ENCODE measurements at places on chromosomes 5 and 9.
A peak's percentile ranks its signal among the peaks of the same experiment; 100 is the strongest.

- no peak for DNase-seq
Measured at GRCh38 chr5:168833936-168834335, 254.8 kb upstream of the PANK3 start.

DNA sequence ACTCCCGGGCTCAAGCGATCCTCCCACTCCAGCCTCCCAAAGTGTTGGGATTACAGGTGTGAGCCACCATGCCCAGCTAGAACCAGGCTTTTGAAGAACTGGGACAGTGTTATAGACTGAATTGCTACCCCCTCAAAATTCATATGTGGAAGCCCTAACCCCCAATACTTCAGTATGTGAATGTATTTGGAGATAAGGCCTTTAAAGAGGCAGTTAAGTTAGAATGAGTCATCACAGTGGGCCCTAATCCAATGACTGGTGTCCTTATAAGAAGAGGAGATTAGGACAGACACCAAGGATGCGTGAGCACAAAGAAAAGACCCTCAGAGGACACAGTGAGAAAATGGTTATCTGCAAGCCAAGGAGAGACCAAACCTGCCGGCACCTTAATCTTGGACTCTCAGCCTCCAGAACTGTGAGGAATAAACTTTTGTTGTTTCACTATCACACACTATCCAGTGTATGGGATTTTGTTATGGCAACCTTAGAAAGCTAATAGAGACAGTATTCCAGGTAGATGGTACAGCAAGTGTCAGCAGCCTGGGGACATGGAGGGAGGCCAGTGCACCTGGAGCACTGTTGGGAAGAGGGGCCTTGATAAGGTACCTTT, 31.4 kb upstream of the ERGIC1 start:
- no peak for DNase-seq

GRCh38 chr5:147819261-147819770, 12.2 kb downstream of the SPINK1 start:
- DNase-seq, result no peak

GRCh38 chr5:158707534-158707933, 392.2 kb downstream of the EBF1 start:
- no peak for DNase-seq

- no peak for DNase-seq
Measured at GRCh38 chr5:93328833-93329232, 252.2 kb downstream of the NR2F1-AS1 start.

- DNase-seq, result no peak
Measured at GRCh38 chr5:64295101-64295500, 129.5 kb downstream of the RNF180 start.

- no peak for DNase-seq
Measured at GRCh38 chr5:52757527-52757926, 30.2 kb upstream of the ITGA1 start.

GRCh38 chr5:179261301-179262125, 83.7 kb downstream of the ADAMTS2 start:
- no peak for DNase-seq

DNA sequence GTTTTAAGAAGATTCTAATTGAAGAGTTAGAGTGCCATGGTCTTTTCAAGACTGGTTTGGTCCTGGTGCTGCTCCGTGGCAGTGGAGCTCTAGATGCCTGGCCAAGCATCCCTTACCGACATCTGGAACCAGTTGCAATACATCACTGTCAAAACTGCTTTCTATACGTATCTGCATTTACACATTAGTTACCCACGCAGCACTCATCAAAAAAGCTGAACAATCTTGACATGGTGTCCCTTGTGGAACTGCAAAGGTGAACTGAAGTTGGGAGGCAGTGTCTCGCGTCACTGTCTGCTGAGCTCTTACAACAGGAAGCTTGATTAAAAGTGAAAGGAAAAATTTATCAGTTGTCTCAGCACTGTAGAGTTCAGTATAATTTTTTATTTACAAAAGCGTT, 82.6 kb downstream of the PBX3 start:
- DNase-seq, result peak; percentile 38

DNA sequence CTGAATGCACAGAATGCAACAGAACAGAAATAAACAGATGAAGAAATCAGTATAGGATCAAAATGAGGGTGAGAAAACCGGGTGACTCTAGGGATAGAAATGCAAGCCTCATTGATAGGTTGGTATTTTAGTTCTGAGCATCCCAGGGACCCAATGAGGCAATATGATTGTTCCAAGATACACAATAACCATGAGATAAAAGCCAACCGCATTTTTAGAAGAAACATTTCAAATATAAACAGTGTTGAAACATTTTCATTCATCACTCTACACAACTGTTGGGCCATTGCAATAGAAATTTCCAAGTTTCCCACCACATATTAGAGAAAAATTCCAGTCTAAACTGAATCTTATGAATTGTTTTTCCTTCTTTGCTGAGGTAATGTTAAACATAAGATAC, 452.3 kb upstream of the PTGER4 start:
- DNase-seq, result no peak

GRCh38 chr5:110386782-110387181, 339.7 kb downstream of the TMEM232 start:
- DNase-seq, result no peak

DNA sequence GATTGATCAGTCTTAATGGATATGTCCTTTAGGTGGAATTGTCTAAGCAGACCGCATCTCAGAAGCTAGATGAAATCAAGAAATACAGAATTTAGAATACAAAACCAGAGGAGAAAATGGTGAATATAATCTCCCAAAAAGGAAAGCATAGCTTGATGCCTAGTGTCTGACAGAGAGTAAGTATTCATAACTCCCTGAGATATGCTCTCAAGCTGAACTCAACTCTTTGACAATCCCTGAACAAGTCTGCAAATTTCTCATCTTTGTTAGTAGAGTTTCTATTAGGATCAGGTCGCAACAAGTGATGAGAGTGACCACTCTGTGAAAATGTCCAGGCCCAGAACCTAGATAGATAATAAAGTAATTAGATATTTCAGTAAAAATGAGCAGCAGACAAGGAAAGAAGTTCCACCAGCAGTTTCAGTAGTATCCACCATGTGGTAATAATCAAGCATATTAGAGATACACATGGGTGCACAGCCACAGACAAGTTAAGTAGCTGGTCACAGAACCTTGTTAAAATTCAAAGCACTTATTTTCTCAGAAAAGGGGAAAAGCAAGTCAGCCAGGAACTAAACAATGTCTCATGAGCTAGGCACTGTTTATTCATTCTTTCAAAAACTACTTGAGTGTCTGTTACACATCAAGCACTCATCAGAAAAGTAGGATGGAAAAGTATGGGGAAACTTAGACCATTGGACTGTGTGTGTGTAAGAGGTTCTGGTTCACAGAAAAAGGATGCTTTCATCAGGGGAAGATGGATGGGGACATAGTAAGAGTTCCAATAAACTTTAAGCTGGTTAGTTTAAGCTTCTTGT, 481.5 kb upstream of the TUSC1 start:
- no peak for DNase-seq

DNA sequence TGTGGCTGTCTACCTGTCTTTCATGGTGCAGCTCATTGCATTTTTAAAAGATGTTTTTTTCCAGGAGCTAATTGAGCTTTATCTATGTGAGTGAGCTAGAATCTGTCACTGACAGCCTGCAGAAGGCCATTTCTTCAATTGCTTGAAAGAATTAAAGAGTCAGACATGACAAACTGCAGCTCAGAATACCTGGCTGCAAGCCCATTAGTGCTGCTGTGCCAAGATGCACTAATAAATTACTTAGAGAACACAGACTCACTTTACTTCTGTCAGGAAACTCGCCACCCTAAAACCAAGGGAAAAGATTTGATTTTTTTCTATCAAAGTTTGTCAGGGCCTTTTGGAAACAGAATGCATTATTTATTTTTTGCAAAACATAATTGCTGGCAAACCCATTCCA, 368.3 kb downstream of the CAAP1 start:
- no peak for DNase-seq

DNA sequence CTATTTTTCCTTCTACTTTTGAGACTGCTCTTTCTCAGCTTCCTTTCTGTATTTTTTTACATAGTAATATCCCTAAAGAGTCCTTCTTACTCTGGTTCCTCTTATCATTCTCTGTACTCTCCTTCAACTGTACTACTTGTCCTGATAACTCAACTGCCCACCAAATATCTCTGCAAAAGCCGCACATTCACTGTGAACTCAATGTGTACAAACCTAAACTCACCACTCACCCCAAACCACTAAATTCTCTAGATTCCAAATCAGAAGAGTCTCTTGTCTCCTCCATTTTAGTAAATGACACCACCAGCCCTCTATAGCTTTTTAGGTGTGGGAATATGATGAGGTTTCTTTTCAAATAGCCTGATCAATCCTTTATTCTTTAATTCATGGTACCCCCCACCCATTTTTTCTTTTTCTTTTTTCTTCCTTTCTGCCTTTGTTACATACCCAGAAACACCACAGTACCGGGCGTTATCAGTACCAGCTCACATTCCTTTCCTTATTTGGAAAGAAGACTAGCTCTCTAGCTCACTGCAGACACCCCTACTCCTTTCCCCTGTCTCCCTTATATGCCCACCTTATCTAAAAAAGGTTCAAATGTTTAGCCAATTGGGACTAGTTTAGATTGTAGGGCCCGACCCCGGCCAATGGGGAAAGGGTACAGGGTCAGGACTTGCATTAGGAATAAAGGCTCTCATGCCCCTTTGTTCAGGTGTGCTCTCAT, 63.1 kb upstream of the RANBP6 start:
- no peak for DNase-seq

DNA sequence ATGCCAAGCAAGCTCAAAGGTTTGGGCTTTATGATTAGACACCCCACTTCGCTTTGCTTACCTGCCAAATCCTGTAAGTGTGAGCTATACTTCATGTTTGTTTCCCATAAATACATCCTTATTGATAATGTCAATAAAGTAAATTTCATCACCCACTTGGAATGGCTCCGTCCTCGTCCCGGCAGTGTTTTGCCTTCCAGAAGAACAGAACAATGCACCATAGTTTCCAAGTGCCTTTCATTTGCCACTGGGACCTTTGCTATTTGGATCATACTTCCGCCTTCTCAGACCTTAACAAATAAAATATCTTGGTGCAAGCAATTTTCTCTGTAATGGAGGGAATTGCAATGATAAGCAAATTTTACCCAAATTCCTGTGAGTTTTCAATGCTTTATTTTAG, 229.3 kb downstream of the PIK3R1 start:
- DNase-seq, result no peak

DNA sequence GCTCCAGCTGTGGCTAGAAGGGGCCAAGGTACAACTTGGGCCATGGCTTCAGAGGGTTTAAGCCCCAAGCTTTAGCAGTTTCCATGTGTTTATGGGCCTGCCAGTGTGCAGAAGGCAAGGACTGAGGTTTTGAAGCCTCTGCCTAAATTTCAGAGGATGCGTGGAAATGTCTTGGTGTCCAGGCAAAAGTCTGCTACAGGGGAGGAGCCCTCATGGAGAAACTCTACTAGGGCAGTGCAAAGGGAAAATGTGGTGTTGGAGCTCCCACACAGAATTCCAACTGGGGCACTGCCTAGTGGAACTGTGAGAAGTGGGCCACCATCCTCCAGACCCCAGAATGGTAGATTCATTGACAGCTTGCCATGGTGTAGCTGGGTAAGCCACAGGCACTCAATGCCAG, 527.2 kb upstream of the RORB start:
- DNase-seq, result no peak

GRCh38 chr5:179258922-179259730, 86.1 kb downstream of the ADAMTS2 start:
- no peak for DNase-seq

DNA sequence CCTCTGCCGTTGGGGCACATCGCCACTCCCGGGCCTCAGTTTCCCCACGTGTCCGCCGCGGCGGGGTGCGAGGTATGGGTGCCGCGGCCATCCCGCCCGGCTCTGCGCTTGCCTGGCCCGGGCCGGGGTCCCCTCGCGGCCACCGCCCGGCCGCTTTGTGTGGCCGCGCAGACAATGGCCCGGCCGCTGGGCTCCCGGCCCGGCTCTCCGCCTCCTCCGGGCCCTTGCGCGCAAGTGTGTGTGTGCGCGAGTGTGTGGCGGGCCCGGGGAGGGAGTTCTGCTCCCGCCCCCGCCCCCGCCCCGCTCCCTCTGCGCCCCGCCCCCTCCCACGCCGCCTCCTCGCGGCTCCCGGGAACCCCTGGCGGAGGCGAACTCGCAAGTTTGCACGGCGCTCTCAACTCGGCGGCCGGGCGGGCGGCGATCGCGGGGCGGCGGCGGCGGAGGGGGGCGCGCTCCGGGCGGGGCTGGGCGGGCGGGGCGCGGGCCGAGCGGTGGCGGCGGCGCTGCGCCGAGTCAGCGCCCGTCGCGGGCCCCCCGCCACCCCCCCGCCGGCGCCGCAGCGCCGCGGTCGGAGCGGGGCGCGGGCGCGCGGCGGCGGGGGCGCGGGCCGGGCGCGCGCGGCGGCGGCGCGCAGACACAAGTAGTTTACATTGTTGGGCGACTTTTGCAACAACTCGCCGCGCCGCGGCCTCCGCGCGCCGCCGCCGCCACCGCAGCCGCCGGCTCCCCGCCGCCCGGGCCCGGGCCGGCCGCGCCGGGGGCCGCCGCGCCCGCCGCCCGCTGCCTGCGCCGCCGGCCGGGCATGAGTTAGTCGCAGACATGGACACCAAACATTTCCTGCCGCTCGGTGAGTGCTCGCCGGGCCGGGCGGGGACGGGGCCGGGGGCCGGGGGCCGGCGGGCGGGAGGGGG, at the start of gene RXRA:
Gene RXRA, plus strand, starts transcription at position 643 of the 911 bp plus-strand sequence. Its CDS starts 177 bp downstream, at position 820.
- peak; percentile 90 for DNase-seq

- no peak for DNase-seq
Measured at GRCh38 chr9:90053027-90053426, 448.2 kb downstream of the GADD45G start.

DNA sequence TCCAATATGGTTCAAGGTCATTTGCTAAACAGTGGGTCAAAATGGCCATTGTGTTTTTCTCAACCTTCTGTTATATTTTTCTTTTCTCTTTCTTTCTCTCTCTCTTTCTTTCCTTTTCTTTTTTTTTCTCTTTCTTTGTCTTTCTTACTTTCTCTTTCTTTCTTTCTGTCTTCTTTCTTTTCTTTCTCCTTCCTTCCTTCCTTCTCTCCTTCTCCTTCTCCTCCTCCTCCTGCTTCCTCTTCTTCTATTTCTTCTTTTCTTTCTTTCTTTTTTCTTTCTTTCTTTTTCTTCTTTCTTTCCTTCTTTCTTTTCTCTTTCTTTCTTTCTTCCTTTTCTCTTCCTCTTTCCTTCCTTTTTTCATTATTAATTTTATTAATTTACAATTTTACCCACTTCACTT, 619.5 kb downstream of the IRX1 start:
- DNase-seq, result no peak

GRCh38 chr5:67187006-67187715, 9.4 kb downstream of the CD180 start:
- no peak for DNase-seq

- no peak for DNase-seq
Measured at GRCh38 chr5:154729613-154730012, 25.6 kb upstream of the LARP1 start.

- no peak for DNase-seq
Measured at GRCh38 chr9:4020038-4020754, 279.7 kb downstream of the GLIS3 start.

DNA sequence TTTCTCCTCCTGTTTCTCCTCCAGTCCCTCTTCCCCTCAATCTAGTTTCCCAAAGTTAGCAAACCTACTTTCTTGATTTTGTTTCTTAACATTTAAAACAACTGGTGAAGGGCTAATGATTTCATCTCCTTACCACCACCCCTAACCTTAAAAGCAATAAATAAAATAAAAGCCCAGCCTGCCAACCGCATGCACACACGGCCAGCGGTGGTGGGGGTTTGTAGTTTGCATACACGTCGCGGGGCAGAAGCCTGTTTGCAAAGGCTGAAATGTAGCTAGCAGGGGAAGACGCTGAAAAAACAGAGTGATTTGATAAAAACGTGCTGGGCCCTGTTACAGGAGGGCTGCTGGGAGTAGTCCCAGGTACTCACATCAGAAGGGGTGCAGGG, 1.9 kb upstream of the DMRT2 start:
- no peak for DNase-seq

- no peak for DNase-seq
Measured at GRCh38 chr5:72160329-72160728, 53.1 kb downstream of the MAP1B start.
